ENCODE measurements at places on chromosomes 7 and 10. TPM values are rescaled to one million over a fixed set of nuclear protein-coding genes. Genes with fewer than 3 reads are reported as not detected.

DNA sequence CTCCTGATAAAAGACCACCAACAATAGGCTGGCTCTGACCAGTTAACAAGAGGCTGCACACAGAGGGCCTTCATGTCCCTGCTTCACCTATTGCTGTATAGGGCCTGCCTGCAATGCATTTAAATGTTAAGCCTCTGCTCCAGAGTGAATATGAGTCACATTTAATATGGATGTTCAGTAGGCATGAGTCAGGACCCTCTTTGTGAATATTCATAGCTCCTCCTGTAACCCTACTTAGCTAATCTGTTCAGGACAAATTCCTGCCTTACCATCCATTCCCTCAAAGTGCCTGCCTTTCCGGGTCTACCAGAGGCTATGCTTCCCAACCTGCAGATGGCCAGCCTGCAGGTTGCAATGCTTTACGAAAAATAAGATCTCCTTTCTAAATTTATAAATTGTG, 32.5 kb downstream of the ARHGAP22 start:
- DNase-seq = no peak

DNA sequence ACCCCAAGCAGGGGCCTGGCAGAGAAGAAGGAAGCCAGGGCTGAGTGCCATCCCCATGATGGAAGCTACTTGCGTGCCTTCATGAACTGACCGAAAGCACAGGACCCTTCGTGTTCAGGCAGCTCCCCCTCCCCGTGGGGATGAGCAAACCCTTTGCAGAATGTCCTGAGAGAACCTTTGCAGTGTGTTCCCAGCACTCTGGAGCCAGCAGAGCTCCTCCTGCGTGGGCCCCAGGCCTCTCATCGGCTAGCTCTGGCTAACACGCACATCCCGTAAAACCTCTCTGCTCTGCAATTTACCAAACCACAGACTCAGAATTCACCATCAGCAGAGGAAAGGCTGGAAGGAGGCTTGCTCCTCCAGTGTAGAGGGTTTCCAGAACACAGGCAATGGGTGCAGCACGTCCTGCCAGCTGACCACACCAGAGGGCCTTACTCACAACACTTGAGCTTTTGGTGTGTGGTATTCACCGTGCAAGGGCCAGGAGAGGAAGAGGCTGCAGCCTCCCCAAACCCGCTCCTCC, 3.1 kb downstream of the SH3PXD2A start:
- no peak for DNase-seq

GRCh38 chr10:34890939-34891338, 75.8 kb upstream of the PARD3 start:
- no peak for DNase-seq

DNA sequence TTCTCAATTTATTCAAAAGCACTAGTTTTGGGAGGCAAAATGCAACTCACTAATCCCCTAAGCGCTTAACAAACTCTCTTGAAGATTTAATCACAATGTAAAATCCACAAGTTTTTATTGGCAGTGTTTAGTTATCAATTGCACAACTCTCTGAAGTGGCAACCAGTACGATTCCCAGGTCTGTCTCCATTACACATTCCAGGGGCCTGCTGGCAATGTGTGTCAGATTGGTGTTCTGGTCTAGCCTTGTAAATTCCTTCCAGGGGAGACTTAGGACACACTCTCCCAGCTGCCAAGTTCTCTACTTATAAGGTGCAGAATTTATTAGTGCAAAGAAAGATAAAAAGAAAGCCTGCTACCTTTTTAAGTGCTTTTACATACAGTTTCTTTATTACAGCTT, 164.7 kb upstream of the HPS1 start:
- DNase-seq = no peak

- no peak for DNase-seq
These were observed 9.6 kb upstream of the PTTG1IP2 start for GRCh38 chr7:90459888-90460287.

- DNase-seq = no peak
These were observed 22.7 kb upstream of the ZNF800 start for GRCh38 chr7:127415060-127415742.

- DNase-seq = no peak
These were observed 587.1 kb upstream of the KCND2 start for GRCh38 chr7:119685906-119686305.

- peak; percentile 27 for DNase-seq
These were observed 284.5 kb downstream of the PTPRN2 start for GRCh38 chr7:158303121-158303520.

GRCh38 chr10:49634069-49634660, 20.3 kb downstream of the CHAT start:
- DNase-seq = peak; percentile 66

- no peak for DNase-seq
These were observed 56.2 kb downstream of the HK1 start for GRCh38 chr10:69334302-69335062.

DNA sequence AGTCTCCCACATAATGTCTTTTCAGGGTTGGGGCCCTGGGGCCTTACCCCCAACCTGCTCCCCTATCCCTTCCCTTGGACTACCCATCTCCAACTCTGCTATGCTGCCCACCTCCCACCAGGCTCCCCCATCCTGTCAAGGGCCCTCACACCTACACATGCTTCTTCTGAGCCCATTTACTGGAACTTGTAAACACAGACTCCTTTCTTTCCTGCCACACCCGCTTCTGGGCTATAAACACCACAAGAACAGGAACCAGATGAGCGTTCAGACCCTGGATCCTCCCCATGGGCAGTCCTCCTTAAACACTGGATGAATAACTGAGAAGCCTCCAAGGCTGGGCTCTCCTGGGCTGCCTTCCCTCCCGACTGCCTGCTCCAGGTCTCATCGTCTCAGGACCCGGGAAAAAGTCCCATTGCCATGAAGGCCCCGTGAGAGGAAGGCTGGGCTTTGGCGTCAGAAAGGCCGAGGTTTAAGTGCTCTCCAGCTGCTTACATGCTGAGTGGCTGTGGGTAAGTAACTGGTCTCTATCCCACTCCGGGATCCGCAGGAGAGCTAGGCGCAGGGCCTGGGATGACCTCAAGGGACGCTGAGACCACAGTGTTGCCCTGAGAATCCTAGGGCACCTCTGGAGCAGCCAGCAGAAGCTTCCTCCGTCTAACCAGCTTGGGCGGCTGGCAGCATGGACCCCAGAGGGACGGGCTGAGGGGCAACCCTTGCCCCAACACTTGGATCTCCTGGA, 15.6 kb upstream of the CRHR2 start:
- DNase-seq = no peak

DNA sequence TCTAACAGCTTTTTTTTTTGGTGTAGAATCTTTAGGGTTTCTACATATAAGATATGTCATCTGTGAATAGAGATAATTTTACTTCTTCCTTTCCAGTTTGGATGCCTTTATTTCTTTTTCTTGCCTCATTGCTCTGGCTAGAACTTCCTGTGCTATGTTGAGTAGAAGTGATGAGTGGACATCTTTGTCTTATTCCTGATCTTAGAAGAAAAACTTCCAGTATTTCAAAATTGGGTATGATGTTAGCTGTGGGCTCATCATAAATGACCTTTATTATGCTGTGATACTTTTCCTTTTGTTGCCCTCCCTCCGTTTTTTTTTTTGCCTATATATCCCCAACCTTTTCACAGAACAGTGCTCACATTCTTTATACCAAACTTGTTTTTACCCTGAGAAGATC, 8.8 kb downstream of the AGK start:
- no peak for DNase-seq

GRCh38 chr7:22452142-22452959, 47.6 kb downstream of the STEAP1B start:
- no peak for DNase-seq

- DNase-seq = no peak
These were observed 121.0 kb downstream of the CUL2 start for GRCh38 chr10:34969171-34969570.

- no peak for DNase-seq
These were observed 76.9 kb downstream of the SNX10 start for GRCh38 chr7:26368542-26368941.

- DNase-seq = no peak
These were observed 955.6 kb downstream of the GATA3 start for GRCh38 chr10:9010093-9010492.

GRCh38 chr7:20601121-20601520, 14.3 kb upstream of the ABCB5 start:
- no peak for DNase-seq

DNA sequence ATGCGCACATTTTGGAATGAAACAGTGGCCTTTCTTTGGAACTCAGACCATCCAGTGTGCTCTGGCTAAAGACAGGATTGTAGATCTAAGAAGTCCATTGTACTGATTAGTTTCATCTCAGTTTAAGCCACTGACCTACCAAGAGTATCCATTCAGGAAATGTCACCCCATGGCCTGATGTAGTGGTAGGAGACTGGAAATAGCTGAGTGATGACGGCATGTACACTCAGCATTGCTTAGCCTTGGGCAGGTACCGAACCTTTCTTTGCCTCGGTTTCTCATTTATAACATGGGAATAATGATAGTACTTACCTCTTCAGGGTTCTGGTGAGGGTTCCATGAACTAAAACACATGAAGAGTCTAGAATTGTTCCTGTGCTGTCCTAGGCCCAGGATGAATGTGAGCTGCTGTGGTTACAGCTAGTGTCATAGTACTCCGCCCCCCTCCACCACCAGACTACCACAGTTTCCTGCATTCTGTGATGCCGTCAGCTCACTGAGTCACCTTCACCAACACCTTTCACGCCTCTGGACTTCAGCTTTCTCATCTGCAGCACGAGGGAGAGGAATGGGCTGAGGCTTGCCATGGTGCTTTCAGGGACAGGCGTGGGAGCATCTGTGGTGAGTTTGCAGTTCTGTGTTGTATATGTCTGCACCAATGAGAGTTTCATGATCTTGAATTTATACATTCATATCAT, 484.0 kb upstream of the GALNT17 start:
- no peak for DNase-seq

DNA sequence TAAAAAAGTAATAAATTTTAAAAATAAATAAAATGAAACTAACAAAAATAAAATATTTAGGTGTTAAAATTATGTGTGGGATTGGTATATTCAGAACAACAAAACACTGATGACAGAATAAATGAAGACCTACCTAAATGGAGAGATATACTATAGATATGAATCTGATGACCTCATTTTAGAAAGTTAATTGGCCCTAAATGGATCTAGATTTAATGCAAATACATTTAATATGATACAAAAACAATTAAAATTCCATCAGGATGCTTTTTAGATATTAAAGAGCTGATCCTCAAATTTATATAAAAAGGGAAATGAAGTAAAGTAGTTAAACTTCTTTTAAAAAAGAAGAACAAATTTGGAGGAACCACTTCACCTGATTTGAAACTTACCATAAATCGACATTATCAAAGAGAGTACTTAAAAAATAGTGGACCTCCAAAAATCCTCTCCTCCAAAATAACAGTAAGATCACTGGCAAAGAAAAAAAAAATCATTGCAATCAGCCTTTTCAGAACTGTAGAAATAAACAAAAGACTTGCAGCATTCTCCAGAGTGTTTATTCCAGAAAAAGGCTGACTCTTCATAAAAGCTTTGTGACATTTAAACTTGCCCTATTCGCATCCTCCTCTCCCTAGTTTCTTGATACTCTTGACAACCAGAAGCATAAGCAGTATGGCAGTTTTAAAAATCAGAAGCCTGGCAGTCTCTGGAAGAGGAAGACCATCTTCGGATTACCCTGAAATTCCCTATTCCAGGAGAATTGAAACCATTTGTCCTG, 125.9 kb upstream of the AKR1E2 start:
- no peak for DNase-seq

DNA sequence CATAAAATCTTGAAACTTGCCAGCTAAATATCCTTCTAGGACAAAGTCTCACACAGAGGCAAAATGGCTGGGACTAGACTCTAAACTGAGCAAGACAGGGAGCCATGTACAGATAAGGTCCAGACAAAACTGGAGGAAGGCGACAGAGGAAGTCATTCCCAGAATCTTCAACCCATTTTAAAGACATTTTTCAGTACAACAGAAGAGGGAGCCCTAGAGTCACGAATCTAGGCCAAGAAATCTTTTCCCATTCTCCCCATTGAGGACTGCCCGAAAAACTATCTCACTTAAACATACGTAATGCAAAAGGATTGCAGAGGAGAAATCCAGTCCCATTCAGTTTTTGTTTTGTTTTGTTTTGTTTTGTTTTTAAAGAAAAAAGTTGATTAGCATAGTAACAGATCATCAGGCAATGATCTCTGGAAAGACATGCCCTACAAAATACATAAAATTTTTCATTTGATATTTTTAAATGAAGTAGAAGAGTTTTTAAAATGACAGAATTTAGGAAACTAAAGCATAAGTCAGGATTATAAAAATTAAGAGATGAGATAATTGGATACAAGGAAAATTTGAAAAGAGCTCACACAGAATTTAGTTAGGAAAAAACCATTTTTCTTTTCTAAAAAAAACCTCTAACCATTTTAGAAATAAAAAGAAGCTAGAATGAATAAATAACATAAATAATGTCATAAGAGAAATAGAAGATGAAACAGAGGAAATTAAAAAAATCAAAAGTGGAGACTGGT, 16.9 kb upstream of the PRF1 start:
- DNase-seq = no peak

- DNase-seq = no peak
These were observed 1264.1 kb upstream of the AUTS2 start for GRCh38 chr7:68334216-68334615.

- DNase-seq = no peak
These were observed 8.1 kb downstream of the APBB1IP start for GRCh38 chr10:26446258-26446657.

The ITIH2 gene
- not detected for total RNA-seq

The ERV3-1 gene
- 15.9 TPM for total RNA-seq

The IFIT1 gene
- total RNA-seq = 20.4 TPM

The NRG3 gene
- not detected for total RNA-seq

The KEL gene
- 1.5 TPM for total RNA-seq

The LMTK2 gene
- total RNA-seq = 21.4 TPM

The SPDYE16 gene
- total RNA-seq = not detected

The CYP3A4 gene
- not detected for total RNA-seq

The PIK3AP1 gene
- 0.19 TPM for total RNA-seq

The HYAL4 gene
- total RNA-seq = not detected

The HOXA4 gene
- total RNA-seq = not detected

The ASB15 gene
- not detected for total RNA-seq

The PRKCQ gene
- total RNA-seq = not detected

The COL28A1 gene
- total RNA-seq = 1.1 TPM

The ANKRD26 gene
- 13.5 TPM for total RNA-seq
